A549 treated with dexamethasone at 1 μM for 4 hours (cell line): ENCODE measurements at places on chromosomes 2 and 18. TPM values are rescaled to one million over a fixed set of nuclear protein-coding genes. Genes with fewer than 3 reads are reported as not detected.

Gene PPP4R1
- 36.2 to 47.7 TPM (median 41.8 TPM) in 5 replicates for total RNA-seq

Gene GALNT5
- total RNA-seq = 2.0 to 2.4 TPM (median 2.1 TPM) in 5 replicates

Gene GPR45
- not detected in 5 replicates for total RNA-seq

Gene SPDYA
- total RNA-seq = 0.14 to 0.28 TPM (median 0.26 TPM) in 4 of 5 replicates, not detected in the other

Gene OSGEPL1
- total RNA-seq = 3.8 to 4.7 TPM (median 4.3 TPM) in 5 replicates

Gene SLC8A1
- total RNA-seq = 0.17 to 0.40 TPM (median 0.31 TPM) in 5 replicates

Gene RESP18
- total RNA-seq = not detected in 5 replicates

Gene IGFBP5
- total RNA-seq = 0.18 to 0.27 TPM (median 0.23 TPM) in 5 replicates

Gene TMEM37
- total RNA-seq = 1.3 to 2.7 TPM (median 2.5 TPM) in 5 replicates

Gene BABAM2
- 48.0 to 54.8 TPM (median 52.7 TPM) in 5 replicates for total RNA-seq

Gene NEB
- total RNA-seq = 0.18 to 0.49 TPM (median 0.35 TPM) in 5 replicates

Gene LAPTM4A
- total RNA-seq = 224 to 286 TPM (median 280 TPM) in 5 replicates

Gene POTEC
- not detected in 5 replicates for total RNA-seq

Gene TEX44
- total RNA-seq = not detected in 5 replicates

Gene SCYGR4
- not detected in 5 replicates for total RNA-seq

Gene DSG1
- total RNA-seq = not detected in 5 replicates

Gene RNF125
- 0.21 to 0.60 TPM (median 0.25 TPM) in 5 replicates for total RNA-seq

Gene UGT1A10
- 0.05 TPM in 1 of 5 replicates, not detected in the others for total RNA-seq

Gene BOLL
- not detected in 5 replicates for total RNA-seq

Gene DPP10
- not detected in 5 replicates for total RNA-seq

Gene SH3BP4
- total RNA-seq = 32.9 to 43.2 TPM (median 38.7 TPM) in 5 replicates

Gene ABCG5
- total RNA-seq = 0.03 TPM in 1 of 5 replicates, not detected in the others

Gene TSGA10
- total RNA-seq = 2.1 to 4.5 TPM (median 3.2 TPM) in 5 replicates

Gene CPO
- total RNA-seq = 0.11 to 0.16 TPM in 2 of 5 replicates, not detected in the others

Gene HMSD
- 0.03 to 1.2 TPM (median 0.67 TPM) in 3 of 5 replicates, not detected in the others for total RNA-seq

Gene ADD2
- 22.0 to 35.0 TPM (median 30.8 TPM) in 5 replicates for total RNA-seq

Gene ST6GAL2
- total RNA-seq = 12.0 to 19.3 TPM (median 14.1 TPM) in 5 replicates

Gene FEZ2
- 38.5 to 50.1 TPM (median 41.9 TPM) in 5 replicates for total RNA-seq

Gene VWC2L
- total RNA-seq = not detected in 5 replicates

Gene LONRF2
- 1.5 to 3.3 TPM (median 2.1 TPM) in 5 replicates for total RNA-seq

Gene WDR43
- total RNA-seq = 80.8 to 114 TPM (median 104 TPM) in 5 replicates

Gene YWHAQ
- total RNA-seq = 1,138 to 1,236 TPM (median 1,184 TPM) in 5 replicates

Gene PLA2R1
- total RNA-seq = 1.7 to 2.7 TPM (median 2.2 TPM) in 5 replicates

Gene SCN1A
- total RNA-seq = not detected in 5 replicates

Gene TRIM43
- total RNA-seq = 0.07 to 0.17 TPM (median 0.12 TPM) in 4 of 5 replicates, not detected in the other

Gene VWA3B
- total RNA-seq = 0.12 to 0.24 TPM (median 0.19 TPM) in 3 of 5 replicates, not detected in the others

Gene ZCCHC2
- total RNA-seq = 7.5 to 13.3 TPM (median 11.3 TPM) in 5 replicates
